Activated CD4-positive, alpha-beta memory T cell treated with anti-CD3 and anti-CD28 coated beads, Interleukin-2, amount 10 ng/mL, durations not matched to agents 7 days and 5 days (primary cell): ENCODE measurements at places on chromosomes 5 and 9.

DNA sequence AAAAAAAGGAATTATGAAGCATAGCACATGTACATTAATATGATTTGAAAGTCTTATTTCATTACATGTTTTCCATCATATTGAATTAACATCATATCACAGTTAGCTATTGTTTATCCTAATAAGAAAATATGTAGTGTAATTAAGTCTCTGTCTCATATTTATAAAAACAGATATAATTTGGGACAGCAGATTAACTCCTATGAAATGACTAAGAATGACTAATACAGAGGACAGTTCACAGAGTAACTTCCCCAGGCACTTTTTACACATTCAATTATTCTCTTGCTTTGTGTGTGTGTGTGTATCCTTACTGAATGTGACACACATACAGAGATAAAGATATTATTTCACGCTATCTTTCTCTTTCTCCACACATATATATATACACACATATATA is 2400.9 kb upstream of the C9orf72 start:
- no peak for DNase-seq

DNA sequence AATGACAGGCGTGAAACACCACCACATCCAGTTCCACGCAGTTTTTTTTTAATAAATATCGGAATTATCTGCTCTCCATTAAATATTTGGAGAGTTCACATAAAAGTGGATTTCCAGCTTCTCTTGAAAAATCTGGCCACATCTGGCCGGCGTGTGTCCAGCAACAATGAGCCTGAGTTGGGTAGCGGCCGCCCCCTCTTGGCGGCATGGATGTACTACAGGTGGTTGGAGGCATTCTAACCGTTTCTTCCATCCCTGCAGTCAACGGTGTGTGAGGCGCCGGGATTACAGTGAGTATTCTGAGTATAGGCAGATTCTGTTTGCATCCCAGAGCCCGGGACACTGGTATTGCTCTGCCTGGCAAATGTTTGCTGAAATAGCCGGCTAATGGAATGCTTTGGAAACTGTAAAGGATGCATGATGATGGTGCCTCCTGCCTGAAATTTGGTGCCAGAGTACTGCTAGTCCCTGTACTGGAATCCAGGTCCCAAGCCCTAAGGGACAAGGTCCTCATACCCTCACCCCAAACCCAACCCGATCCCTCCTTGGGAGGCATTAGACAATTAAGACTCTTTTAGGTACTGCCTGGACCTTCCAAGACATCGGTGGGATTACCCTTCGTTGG is 13.6 kb upstream of the GM2A start:
- DNase-seq, result peak; percentile 52

GRCh38 chr5:135886136-135886535 is 9.5 kb downstream of the IL9 start:
- no peak for DNase-seq

- DNase-seq, result no peak
Measured at GRCh38 chr9:81069923-81070322, 619.4 kb downstream of the TLE1 start.

- DNase-seq, result no peak
Measured at GRCh38 chr9:131217331-131218031, 58.8 kb downstream of the FAM78A start.

GRCh38 chr9:72857624-72857996 is 95.2 kb downstream of the ALDH1A1 start:
- DNase-seq, result no peak

GRCh38 chr9:101184813-101185278 is 156.3 kb downstream of the PLPPR1 start:
- no peak for DNase-seq

DNA sequence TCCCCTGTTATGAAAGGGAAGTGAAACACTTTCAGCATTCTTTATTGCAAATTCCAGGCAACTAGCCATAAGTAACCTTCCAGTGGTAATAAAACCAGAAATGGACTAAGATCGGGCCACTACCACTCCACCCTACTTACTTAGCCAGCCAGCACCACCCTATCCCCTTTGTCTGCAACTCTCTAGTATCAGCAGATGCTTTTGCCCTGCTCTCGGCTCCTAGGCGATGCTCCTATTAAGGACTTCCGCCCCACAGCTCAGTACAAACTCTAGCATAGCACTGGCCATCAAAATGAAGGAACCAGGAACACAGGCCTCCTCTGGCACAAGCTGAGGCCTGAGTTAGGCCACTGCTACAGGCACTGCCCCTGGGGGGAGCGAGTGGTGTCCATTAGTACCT is 81.2 kb downstream of the GLDC start:
- DNase-seq, result no peak

DNA sequence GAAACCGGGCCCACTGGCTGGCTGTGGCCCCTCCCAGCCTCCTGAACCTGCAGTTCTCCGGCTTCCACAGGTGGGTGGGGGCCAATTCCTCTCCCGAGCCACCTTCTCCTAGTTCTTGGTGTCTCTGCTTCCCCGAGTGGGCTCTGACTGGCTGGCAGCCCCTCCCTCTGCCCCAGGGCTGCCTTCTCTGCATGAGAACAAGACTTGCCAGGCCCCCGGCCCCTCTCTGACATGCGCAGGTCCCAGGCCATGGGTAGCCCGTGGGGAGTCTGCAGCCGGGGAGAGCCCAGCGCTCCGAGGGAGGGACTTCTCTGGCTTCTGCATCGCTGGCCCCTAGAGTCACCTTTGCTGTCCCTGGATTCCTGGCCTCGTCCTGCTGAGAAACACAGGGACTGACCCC is 421.7 kb downstream of the IRX2 start:
- no peak for DNase-seq

DNA sequence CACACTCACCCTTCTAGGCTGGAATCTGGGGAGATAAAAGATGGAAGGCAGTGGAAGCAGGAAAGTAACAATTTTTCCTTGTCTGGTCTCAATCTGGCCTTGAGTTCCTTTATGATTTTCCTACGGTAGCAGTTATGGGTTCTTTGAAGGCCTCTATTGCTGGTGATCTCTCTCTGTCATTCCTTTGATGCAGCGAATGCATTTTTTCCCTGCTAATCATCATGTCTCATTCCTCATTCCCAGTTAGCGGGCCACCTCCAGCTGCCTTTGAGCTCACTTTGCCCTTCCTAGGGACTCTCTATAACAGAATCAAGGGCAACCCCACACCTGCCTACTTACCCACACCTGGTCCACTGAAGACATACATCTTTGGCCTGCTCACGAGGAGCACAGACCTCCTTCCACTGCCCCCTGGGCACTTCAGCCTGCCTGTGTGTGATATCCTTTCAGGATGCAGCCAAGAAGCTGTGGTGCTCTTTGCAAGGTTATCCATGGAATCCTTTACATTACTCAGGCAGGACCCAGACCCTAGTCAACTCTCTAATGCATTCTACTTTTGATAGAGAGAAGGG is 191.7 kb downstream of the DRD1 start:
- no peak for DNase-seq
